ENCODE measurements at places on chromosomes 1 and 21.

- peak; percentile 1 for DNase-seq
Measured at GRCh38 chr21:14554948-14555347, 8.8 kb upstream of the SAMSN1 start.

- DNase-seq, result peak; percentile 23
Measured at GRCh38 chr1:33818071-33818470, 45.8 kb upstream of the HMGB4 start.

DNA sequence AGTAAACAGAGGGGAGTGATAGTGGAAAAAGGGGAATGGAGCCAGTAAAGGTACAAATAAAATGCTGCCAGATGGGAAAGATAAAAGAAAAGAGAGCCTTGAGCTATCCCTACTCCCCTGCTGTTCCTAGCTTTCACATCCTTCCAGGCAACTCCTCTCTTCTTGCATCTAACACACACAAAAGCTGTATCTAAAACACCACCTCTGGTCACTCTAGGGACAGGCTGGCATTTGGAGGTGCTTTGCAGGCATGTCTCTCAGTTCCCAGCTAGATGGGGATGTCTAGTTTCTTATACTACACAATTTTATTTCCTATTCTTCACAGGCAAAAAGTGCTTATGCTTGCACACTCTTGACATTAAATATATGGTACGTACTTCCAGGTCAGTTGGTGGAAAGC lies 185.1 kb upstream of the ST6GALNAC5 start:
- peak; percentile 44 for DNase-seq

- DNase-seq, result peak; percentile 64
Measured at GRCh38 chr1:55786396-55786795, 571.2 kb upstream of the USP24 start.

DNA sequence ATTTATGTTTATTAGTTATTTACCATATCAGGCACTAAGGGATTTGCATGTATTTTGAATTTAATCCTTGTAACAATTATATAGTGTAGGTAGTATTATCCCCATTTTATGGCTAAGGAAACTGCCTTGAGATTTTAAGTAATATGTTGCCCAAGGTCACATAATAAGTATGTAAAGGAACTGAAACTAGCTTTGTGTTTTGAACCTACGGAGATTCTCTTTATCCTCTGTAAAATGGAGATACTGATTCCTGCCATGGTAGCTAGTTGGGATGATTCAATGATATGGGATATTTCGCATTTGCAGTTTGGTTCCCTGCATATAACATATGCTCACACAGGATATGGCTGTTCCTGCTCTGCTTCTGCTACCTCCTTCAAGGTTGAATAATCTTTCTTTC lies 144.3 kb downstream of the ST6GALNAC3 start:
- DNase-seq, result no peak

DNA sequence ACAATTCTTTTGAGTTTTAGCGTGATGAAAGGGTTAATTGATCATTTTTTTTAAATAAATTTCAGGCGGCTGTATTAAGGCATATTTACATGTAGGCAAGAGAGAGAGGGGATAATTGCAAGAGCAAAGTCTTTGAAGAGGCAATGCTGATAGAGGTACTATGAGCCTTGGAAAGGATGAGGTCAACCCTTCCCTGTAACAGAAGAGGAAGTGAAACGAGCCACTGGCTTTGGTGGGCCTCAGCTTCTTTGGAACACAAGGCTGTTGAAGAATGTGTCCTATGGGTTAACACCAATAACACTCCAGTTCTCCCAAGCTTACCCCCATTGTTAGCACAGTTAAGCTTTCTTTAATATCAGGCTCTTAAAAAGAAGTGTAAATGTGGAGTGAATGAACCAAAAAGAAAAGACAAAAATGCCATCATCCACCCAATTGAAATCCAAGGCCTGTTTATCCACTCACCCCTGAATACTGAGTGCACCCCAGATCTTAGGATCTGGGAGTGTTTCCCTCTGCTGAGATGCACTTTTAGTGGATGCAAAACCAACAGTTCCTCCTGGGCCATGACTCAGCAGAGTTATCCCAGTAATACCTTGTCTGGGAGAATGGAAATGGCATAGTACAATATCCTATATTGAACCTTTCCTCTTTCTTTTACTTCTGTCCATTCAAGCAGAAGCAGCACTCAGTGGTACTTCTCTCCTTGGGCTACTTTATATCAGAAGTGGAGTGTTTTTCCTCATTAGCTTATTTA lies 216.4 kb downstream of the SLC44A5 start:
- no peak for DNase-seq

DNA sequence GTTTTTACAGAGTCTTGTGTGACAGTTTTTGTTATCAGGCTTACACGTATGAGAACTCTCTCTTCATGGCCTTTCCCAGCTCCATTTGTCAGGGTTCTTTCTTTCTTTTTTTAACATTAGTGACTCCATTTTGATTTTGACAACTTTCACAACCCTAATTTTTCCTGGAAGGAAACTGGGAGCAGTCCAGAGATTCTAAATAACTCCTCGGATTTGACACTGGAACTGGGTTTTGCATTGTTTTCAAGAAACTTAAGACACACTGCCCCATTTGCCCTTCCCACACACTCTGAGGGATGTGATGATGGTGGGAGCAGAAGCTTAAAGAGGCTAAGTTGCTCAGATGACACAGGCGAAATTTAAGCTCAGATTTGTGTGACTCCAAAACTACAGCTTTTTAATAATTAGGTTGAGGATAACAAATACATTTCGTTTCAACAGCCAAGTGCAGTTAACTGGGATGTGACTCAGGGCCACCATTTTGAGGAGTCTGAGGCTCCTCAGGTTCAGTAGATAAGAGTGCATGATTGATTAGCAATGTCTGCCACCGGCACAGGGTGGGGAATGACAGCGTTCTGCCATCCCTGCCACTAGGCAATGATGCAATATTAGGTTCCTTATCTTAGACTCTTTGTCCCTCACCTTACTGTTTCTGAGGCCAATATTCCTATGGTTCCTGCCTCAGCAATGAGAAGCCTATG lies 95.1 kb upstream of the ATP1A1 start:
- peak; percentile 18 for DNase-seq

DNA sequence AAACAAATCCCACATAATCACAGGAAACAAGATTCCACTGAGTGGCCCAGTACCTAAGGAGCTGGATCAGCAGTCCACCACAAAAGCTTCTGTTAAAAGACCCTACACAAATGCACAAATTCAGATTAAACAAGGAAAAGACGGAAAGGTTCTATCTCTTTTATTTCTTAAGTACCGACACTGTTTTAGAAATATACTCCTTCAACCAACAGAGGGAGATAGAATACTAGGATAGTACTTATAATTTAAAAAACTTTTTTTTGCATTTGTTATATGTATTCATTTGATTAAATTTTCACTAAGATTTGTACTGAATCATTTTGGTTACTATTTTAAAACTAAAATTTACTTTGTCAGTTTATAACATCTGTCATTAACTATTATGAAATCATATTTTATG lies 12.5 kb downstream of the CDC7 start:
- DNase-seq, result no peak
